Activated T-helper 17 cell treated with anti-CD3 and anti-CD28 coated beads, Interleukin-2, amount 50 U/mL, for 72 hours (primary cell): ENCODE measurements at places on chromosomes 3 and 15.
A peak's percentile ranks its signal among the peaks of the same experiment; 100 is the strongest.

DNA sequence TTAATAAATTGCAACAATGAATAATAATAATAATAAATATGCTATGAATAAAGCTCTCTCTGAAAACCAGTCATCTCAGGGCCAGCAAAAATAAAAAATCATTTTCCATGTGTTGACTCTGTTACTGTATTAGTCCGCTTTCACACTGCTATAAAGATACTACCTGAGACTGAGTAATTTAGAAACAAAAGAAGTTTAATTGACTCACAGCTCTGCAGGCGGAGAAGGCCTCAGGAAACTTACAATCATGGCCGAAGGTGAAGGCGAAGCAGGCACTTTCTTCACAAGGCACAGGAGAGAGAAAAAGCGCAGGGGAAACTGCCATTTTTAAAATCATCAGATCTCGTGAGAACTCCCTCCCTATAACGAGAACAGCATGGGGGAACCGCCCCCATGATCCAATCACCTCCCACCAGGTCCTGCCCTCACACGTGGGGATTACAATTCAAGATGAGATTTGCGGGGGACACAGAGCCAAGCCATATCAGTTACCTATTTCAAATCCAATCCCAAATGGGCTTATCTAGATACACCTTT is 224.1 kb downstream of the IGSF11 start:
- ATAC-seq, result peak; percentile 82

- no peak for ATAC-seq
Measured at GRCh38 chr15:68775671-68776476, 44.8 kb downstream of the ANP32A start.

GRCh38 chr3:112472691-112473090 is 26.6 kb downstream of the BTLA start:
- no peak for ATAC-seq

GRCh38 chr3:96106701-96107100 is 707.7 kb upstream of the EPHA6 start:
- no peak for ATAC-seq

DNA sequence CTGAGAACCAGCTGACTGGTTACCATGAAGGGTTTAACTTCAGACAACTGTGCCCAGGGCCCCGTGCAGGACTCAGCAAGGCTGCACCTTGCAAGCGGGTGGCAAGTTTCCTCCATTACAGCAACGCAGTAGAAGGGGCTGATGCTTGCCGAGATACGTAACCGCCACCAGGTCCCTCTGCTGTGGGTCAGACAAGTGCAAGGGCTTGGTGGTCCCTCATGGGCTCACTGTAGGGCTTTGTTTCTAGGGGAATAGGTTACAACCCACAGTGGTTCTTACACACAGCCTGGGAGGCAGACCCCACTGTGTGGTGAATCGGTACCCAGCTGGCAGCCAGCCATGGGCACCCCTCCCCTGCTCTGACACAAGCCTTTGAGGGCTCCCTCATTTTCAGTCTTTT is 15.5 kb upstream of the SNRPA1 start:
- ATAC-seq, result no peak

GRCh38 chr3:30114918-30115317 is 491.5 kb upstream of the TGFBR2 start:
- no peak for ATAC-seq

DNA sequence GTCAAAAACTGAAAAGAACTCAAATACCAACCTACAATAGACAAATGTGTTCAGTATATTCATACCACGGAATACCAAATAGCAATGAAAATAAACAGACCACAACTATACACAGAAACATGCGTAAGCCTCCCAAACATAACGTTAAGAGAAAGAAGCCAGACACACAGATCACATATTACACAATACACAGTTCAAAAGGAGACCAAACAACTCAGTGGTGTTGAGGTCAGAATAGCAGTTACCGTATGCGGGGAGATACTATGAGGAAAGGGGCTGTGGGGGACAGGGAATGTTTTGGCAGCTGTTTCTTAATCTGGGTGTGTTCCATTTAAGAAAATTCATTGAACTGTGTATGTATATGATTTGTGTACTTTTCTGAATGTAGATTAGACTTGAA is 6.6 kb downstream of the OSBPL10 start:
- no peak for ATAC-seq

- peak; percentile 51 for ATAC-seq
Measured at GRCh38 chr3:10224794-10225665, 23.2 kb upstream of the TATDN2 start.

- no peak for ATAC-seq
Measured at GRCh38 chr15:67852418-67852817, 12.6 kb upstream of the RNU6-1 start.

- ATAC-seq, result no peak
Measured at GRCh38 chr15:35484231-35484945, 61.6 kb downstream of the DPH6 start.

DNA sequence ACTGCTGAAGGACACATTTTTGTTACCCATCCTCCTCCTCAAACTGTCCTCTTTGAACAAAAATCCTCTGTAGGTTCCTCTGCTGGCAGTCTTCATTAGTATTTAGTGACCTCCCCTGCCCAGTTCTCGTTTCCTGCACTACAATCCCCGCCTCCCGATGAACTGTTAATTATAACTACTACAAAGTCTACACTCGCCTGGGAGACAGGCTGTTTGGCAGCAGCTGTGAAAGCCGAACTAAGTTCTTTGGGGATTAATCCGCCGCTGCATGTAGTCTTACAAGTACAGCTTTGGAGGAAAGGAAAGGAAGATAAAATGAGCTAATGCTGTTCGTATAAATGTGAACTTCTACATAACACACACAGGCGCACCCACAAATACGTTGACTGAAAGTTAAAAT is 160.0 kb upstream of the WNT5A start:
- no peak for ATAC-seq

- ATAC-seq, result no peak
Measured at GRCh38 chr3:13134166-13134878, 61.1 kb upstream of the IQSEC1 start.

GRCh38 chr3:169528289-169528688 is 135.2 kb downstream of the MECOM start:
- ATAC-seq, result no peak

DNA sequence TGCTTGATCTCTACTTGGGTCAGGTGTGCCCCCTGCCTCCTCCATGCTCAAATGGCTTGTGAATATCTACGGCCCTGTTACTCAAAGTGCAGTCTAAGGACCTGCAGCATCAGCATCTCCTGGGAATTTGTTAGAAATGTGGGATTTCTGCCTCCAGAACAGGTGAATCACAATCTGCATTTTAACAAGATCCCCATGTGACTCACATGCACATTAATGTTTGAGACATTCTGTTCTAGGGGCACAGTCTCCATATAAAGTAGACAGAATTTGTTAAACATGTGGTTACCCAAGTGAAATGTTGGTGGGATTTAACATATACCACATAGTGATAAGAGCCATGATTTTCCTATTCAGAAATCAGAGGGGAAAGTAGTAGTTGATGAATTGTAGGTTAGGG is 256.2 kb downstream of the NR1D2 start:
- no peak for ATAC-seq

DNA sequence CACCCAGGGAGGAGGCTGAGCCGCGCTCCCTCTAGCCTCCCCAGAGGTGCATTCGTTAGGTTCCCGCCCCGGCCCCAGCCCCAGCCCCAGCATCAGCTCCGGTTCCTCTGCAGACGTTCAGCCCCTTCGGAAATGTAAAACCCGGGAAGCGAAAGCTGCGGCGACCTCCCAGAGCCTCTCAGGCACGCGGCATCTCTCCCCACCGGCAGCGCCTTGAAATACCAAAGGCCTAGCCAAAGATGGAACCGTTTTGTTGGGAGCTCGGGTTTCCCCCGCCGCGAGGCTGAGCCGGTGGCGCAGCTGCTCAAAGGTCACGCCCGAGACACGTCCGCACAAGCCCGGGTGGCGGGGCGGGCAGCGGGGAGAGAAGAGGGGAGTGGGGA is 77.8 kb upstream of the HES1 start:
- peak; percentile 83 for ATAC-seq

DNA sequence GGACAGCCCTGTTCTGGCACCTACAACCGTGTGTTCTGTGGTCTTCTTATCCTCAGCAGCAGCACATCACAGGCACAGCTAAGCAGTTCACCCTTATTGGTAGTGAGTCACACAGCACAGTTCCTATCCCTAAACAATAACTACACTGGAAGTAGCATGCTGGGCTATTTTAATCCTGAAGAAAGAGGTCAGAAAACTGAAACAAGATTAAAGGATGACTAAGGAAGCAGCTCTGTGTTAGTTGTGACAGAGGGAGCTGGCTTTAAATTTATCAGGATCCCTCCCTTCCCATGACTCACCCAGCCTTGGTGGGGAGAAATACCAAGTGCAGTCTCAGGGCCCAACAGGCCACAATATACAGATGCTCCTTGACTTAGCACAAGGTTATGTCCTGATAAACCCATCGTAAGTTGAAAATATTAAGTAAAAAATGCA is 144.3 kb downstream of the ERC2 start:
- no peak for ATAC-seq

- no peak for ATAC-seq
Measured at GRCh38 chr3:16366581-16366980, 101.6 kb downstream of the OXNAD1 start.

GRCh38 chr3:70855149-70855548 is 542.7 kb upstream of the MDFIC2 start:
- no peak for ATAC-seq

GRCh38 chr3:171646357-171647133 is 163.7 kb downstream of the PLD1 start:
- ATAC-seq, result no peak

GRCh38 chr3:152376351-152377183 is 107.8 kb downstream of the MBNL1 start:
- no peak for ATAC-seq

DNA sequence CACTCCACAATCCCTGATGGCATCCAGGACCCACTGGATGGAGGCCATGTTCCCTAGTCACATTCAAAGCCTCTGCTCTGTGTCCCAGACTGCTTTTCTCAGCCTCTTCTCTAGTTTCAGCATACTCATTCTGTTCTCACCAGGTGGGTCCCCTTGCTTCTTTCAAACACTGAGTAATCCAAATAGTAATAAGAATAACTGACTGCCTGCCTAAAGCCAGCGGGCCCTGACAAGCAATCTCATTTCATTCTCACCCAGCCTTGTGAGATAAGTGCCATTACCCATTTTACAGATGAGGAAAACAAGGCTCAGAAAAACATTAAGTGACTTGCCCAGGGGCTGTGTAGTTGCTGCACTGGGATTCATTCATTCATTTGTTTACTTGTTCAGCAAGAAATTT is 25.4 kb downstream of the MAPKAPK3 start:
- peak; percentile 94 for ATAC-seq

GRCh38 chr3:58013099-58013498 is 4.9 kb downstream of the FLNB start:
- ATAC-seq, result no peak

DNA sequence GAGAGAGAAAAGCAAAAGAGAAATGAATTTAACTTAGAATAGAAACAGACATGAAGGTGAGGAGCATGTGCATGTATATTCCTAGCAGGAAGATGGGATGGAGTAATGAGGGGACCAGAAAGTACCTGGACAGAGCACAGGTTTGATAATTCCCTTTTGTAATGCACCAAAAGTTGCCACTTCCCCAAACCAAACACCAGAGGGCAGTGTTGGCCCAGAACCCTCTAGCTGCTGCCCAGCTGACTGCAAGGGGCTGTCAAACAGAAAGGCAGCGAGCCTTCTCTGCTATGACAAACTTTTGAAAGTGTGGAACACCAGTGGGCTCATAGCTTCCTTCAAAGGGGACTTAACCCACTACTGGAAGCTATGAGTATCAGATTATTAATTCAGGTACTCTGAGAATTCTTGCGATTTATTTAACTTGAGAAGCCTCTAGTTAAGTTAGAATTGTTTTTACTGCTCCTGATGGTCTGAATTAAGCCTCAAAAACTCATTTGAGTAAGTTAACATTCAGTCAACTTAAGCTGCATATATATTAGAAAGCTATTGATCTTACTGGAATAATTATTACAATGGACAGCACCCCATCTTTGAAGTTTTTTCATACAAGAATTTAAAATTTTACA is 234.9 kb downstream of the NEK10 start:
- peak; percentile 75 for ATAC-seq

- no peak for ATAC-seq
Measured at GRCh38 chr3:61857297-61857696, 295.9 kb downstream of the PTPRG start.

GRCh38 chr3:37523361-37523760 is 338.3 kb upstream of the CTDSPL start:
- ATAC-seq, result no peak

DNA sequence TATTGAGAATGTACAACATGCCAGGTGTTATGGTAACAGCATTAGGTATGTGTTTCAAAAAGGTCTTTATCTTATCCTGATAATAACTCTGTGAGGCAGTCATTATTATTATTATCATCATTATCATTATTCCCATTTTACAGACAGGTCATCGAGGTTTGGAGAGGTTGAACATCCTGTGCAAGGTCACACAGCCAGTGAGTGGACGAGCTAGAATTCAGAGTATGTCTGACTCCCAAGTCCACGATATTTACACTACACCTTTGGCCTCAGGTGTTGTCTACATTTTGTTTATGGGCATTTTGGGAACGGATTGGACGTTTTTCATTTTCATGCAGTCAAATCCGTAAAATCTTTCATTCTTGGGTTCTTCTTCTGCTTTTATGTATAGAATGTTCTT is 24.0 kb downstream of the GLDN start:
- ATAC-seq, result no peak

DNA sequence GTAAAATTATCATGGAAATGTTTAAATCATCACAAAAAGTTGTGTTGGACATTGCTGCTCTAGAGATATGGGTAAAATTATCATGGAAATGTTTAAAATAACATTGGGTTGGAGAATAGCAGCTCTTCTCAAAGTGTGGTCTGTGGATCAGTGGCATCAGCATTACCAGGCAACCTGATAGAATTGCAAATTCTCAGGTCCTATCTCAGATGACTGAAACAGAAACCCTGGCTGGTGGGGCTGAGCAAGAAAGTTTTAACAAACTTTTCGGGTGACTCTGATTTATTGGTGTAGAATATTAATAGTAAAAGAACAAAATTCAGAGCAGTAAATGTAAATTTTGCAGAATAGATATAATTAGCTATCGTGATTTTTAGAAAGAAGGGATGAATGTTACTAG is 28.9 kb downstream of the NXPE3 start:
- ATAC-seq, result peak; percentile 65

DNA sequence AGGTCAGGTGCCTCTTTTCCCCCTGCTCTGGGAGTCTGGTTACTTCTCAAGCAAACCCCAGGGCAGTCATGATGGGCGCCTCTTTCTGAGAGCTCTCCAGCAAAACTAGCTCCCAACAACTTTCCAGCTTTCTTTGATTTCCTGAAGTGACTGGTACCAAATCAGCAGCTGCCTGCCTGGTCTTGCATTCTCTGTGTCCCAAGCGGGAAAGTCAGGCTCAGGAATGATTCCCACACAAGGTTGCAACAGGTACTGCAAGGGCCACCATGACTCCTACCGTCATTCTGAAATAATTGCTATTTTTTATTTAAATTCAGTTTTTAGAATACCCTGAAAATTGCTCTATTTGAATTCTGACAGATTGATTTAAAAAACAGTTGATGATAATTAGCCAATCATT is 658.7 kb downstream of the SQOR start:
- no peak for ATAC-seq
